ENCODE measurements at places on chromosomes 12 and 14. TPM values are rescaled to one million over a fixed set of nuclear protein-coding genes. Genes with fewer than 3 reads are reported as not detected.

The GRIP1 gene
- total RNA-seq: 0.25 TPM

The PMEL gene
- total RNA-seq: 2.7 TPM

The HNF1A gene
- 41.7 TPM for total RNA-seq

The CCDC59 gene
- total RNA-seq: 40.8 TPM

The BCL7A gene
- 11.0 TPM for total RNA-seq

The RERG gene
- not detected for total RNA-seq

DNA sequence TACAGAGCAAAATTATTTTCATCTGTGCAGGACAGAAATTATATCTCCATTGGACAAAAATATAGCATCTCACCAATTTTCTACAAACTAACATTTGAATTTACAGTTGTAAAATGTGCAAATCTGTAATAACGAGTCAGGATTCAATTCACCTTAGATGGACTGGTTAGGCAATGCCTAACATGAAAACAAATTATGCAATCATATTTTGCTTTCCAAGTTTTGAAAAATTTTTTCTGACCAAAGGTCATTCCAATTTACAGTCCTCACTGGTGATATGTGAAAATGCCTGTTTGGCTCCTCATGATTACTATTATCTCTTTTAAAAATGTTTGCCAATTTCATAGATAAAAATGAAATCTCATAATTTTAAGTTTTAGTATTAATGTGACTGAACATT lies 6.5 kb upstream of the CPM start:
- DNase-seq: no peak

DNA sequence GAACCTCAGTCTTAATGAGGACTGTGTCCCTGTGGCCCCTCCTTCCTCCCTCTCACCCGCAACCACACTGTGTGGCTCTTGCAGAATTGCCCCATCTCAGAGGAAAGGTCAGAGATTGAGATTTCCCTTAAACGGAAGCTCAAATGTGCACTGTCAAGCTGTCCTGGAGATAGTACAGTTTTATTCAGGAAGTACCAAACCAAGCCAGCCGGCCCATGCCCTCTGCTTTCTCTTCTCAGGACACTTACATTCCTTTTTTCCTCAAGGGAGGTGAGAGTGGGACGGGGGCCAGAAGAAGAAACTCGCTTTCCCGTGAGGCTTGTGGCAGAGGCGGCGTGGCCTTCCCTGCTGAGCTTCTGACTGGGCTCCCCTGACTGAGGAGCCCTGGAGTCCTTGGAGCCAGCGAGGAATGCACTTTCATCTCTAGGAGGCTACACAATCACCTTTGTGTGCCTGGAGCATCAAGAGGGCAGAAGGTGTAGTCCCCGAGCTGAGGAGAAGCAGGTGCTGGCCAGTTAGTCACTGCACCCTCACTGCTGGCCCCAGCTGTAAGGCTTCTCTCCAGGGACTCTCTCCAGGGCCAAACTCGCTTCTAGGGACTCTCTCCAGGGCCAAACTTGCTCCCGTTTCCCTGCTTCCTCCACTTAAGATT lies 24.1 kb upstream of the ATP2A2 start:
- DNase-seq: no peak

DNA sequence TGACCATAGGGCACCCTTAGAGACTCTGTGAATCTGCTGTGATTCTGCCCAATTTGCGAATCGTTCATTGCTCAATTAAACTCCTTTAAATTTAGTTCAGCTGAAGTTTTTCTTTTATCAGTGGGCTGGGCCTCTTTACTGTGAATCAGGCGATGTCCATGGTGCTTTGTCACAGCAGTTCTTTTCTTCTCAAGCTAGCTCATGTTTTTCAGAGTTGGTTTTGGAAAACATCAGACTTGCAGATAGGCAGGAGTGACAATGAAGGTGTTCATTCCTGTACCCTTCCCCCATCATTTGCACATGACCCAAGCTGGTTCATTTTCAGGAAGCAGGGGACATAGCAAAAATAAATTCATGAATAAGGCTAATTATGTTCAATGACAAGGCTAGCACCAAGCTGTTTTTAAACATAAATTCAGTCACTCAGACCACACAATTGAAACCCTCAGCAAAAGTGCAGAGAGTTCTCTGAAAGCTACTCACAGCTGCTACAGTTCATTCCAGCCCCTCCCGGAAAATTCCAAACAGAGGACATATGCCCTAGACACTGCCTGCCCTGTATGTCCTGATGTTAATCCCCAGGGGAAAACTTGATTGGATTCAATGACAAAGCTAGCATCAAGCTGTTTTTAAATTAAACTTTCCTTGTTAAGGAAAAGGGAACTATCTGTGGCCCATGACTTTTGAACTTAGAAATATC lies 383.3 kb downstream of the C12orf75 start:
- no peak for DNase-seq

GRCh38 chr14:92573761-92574498 lies 60.3 kb downstream of the RIN3 start:
- no peak for DNase-seq

GRCh38 chr12:131911028-131911650 lies 16.7 kb downstream of the ULK1 start:
- DNase-seq: no peak

DNA sequence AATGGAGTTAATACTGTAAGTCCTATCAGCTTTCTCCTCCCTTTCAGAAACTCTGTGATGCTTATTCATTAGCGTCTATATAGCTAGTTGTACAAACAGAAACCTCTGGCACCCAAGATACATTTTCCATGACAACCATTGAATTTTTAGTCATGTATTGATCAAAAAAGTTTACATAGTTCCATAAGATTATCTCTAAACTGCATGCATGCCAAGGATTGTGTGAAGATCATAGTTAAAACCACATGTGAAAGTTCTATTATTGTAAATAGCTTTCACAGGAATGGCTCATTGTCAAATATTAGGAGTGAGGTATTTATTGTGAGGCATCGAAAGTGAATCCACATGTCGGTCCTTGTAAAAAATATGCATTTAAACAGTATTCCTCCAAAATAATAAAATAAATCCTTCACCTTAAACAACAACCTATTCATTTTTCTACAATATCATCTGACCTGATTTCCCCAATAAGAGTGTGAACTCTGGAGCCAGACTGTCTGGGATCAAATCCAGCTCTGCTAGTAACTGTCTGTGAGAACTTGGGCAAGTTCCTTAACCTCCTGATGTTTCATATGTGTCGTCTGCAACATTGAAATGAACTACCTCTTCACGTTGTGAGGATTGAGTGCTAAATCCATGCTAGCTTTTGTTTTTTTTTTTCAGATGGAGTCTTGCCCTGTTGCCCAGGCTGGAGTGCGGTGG lies 10.6 kb upstream of the CDKL1 start:
- no peak for DNase-seq

DNA sequence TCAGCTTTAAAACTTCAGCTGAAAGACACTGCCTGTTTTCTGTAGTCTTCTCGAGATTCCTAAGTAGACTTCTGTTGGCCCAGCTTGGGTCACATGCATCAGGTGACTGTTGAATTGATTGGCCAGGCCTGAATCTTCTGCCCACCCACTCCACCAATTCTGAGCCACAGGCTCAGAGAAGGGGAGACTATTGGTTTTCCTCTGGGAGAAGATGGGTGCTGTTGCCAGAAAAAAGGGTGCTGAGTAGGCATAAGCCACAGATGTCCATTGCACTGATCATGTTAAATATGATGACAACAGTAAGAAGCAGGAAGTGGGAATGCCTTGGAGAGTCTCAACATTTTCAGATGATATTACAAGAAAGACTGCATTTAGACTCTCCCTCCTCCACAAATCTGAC lies 6.8 kb upstream of the SPTLC2 start:
- DNase-seq: peak; percentile 42

DNA sequence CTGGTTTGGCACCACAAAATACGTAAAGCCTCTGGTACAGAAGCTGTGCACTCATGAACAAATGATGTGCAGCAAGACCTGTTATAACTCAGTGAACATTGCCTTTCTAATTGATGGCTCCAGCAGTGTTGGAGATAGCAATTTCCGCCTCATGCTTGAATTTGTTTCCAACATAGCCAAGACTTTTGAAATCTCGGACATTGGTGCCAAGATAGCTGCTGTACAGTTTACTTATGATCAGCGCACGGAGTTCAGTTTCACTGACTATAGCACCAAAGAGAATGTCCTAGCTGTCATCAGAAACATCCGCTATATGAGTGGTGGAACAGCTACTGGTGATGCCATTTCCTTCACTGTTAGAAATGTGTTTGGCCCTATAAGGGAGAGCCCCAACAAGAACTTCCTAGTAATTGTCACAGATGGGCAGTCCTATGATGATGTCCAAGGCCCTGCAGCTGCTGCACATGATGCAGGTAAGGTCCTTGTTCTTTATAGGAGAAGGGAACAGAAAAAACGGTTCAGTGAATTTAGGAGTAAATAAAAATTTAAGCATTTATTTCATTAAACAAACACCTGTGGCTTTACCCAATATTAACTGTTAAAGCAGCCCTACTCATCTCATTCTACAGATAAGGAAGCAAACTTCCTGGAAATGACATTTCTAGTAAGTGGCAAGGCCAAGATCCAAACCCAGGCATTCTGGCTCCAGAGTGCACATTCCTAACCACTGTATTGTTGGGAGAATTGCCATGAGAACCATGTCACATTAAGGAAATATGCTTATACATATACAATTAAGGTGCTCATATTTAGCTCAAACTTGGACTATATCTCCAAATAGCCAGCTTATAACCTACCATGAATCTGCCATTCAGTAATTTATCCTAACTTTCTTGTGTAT lies 11.7 kb downstream of the COCH start:
- no peak for DNase-seq

DNA sequence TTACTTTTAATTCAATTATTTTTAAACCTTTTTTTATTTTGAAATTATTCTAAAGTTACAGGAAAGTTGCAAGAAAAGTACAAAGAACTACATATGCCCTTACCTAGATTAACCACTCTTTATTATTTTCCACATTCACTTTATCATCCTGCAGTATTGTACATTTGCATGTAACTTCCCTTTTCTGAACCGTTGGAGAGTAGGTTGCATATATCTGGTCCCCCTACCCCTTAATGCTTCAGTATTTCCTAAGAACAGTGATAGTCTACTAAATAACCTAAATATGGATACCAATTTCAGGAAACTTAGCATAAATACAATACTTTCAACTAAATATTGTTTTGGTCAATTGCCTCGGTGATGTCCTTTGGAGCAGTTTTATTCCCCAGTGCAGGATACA lies 15.0 kb downstream of the G2E3 start:
- no peak for DNase-seq

GRCh38 chr12:53483979-53484377 lies 15.3 kb downstream of the MAP3K12 start:
- DNase-seq: no peak

DNA sequence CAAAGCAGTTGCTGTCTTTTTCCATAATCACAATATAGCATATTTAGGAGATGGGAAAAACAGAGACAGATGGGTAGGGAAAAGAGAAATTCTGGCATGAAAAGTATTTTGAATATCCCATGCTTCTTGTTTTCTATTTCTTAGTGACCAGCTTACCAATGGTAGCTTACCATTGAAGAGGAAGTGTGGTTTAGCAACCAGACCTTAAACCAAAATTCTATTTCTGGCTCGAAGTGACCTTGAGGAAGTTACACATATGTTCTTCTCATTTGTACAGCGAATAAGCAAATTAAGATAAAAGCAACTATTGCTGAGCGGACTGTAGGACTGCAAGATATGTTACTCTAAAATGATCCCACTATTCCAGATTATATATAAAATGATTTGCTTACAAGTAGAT lies 82.9 kb downstream of the FGD4 start:
- no peak for DNase-seq

DNA sequence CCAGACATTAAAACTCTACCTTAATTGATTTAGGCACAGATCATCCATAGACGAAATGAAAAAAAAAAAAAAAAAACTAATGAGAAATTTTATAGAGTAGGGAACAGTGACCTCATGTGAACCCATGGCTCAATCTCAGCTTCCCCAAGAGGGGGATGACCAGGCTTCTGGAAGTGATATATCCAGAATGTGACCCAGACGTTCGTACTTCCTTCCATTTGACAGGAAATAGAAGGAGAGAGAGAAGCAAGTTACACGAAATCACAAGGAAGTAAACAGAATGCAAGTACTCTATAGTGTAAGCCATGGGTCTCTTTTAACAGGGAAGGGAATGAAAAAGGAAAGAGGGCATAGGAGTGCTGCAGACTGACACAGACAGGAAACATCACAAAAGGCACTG lies 10.1 kb downstream of the FOXN3 start:
- no peak for DNase-seq

DNA sequence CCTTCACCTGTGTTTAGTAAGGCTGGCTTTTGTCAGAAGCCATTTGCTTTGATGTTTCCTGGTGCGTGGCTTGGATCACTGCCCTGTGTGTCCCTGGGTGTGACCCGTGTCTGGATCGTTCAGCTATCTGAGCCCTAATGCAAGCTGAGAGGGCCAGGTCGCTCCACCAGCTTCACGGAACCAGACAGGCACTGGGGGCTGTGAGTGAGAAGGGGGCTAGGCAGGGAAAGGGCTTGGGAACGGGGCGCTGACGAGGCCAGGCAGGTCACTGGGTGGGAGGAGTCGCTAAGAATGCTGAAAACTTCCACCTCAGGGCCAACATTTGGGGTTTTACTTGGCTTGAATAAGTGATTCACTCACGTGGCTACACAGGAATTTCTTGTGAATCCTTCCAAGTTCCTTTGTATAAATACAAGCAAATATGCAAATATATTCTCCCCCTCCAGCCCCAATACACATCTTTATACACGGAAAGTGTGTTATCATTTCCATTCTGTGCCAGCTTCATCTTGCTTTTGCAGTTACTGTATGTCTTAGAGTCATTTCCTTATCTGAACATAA lies 24.2 kb upstream of the MMP17 start:
- DNase-seq: no peak

GRCh38 chr14:24054324-24054641 lies 2.5 kb downstream of the CARMIL3 start:
- DNase-seq: no peak

DNA sequence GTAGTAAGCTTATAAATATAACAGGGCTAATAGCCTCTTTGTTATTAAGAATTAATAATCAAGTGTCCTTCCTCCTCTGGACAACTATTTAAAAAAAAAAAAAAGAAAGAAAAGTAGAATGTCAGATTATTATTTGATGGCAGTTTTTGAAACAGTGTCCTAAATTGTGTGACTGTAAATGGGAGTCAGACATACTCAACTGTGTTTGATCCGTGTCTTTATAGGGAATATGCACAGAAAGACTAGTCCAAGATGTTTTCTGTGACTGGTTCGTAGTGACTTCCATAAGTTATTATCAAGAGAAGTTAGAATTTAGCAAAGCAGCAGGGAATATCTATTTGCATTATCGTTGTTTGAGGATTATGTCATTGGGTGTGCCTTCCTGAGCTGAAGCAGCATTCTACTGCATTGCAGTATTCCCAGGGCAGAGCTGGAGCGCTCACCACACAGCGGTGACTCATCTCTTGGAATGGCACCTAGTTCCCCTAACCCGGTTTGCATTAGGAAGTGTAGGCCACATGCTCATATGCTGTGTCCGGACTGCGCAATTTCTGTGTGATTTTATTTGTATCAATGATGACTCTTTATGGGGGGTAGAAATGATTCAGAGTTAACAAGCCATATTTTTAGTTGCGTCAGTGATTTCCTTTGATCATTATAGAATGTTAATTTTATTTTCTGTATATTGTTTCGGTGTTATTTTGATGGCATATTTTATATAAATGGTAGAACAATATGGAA lies 7.9 kb downstream of the DYNC1H1 start:
- DNase-seq: peak; percentile 89

All from HT-29 (cell line).